Glomerular endothelial cell (primary cell): ENCODE measurements at places on chromosomes 11 and 22. TPM values are rescaled to one million over a fixed set of nuclear protein-coding genes. Genes with fewer than 3 reads are reported as not detected.

DNA sequence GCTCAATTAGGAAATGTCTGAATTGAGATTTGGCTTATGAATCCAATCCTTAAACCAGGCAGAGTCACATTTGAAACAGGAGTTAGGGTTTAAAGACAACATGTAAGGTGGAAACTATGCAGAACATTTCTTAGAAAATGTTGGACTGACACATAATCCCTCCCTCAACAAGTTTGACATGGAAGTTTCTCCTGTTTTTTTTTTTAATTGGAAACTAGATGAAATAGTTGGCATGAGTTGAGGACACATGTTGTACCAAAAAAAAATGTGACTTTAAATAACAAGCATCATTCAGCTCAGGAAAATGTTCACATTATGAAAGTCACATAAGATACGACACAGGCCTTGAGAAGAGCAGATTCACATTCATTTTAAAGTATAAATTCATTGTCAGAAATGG, 154.9 kb upstream of the DDI1 start:
- no peak for DNase-seq

CCDC34 gene
- total RNA-seq, result 3.4 and 6.8 TPM in 2 replicates

DNA sequence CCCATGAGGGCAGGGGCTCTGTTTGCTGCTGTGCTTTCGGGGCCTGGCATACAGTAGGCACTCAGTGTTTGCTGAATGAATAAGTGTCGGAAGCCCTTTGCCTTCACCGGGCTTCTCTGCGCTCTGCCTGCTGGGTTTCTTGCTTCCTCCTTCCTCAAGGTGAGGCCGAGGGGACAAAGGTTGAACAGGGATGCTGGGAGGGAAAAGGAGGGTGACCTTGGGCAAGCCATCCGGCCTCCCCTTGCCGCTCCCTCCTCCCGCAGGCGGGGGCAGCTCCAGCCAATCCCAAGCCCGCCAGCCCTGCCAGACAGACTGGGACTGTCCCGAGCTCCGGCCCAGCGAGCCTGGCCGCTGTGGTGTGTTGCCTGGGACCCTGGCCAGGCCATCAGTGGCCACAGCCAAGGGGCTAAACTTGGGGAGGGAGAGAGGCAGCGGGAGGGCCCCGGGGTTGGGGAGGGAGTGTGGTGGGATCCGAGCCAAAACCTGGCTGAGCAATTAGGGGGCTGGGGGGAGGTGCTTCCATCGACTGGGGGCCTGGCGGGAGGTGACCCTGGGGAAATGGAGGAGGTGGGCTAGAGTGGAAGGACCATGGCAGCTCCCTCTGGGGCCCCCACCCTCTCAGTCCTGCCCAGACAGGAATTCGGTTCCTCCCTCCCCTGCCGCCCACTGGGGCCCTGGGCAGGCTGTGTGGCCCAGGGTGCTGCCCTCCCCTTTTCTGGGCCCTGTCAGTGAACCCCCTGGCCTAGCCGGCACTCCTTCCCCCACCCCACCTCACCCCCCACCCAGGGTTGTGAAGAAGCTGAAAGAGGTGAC, 3.4 kb upstream of the RCOR2 start:
- DNase-seq, result no peak

CD44 gene
- total RNA-seq, result 79.7 and 97.3 TPM in 2 replicates

- no peak for DNase-seq
Observed at GRCh38 chr11:121350314-121351082, 57.9 kb downstream of the SC5D start.
